ENCODE measurements at places on chromosomes 1 and 21.

DNA sequence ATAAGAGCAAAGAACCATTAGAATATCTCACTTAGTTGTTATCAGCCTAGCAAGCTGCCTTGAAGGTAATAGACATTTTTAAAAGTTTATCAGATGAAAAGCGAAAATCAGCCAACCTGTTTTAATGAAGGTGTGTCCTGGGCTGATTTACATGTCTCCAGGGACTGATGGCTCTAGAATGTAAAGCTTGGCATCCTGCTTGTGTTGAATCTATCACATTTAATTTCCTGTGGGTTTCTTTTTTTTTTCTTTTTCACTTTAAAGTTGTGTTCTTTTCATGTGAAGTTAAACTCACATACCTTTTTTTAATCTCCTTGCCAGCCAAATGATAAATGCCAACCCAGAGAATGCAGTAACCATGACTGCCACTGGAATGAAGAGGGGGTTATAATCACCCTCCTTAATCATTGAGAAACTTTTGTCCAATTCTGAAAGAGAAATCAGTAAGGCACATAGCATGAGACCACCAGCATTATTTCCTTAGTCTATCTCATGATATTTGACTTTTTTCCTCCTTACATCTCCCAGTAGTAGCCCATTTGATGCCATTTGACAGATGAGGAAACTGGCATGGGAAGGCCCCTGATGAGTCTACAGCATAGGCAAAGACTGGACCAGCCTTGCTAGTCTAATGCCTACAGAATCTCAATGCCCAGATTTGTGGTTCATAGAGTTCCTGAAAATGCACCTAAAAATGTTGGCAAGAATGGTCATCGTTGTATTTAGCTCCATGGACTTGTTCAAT is 10.0 kb downstream of the SELL start:
- DNase-seq = no peak

GRCh38 chr1:93804412-93804811 is 74.6 kb downstream of the DNTTIP2 start:
- no peak for DNase-seq

- DNase-seq = no peak
Observed at GRCh38 chr21:33666153-33666552, 23.9 kb downstream of the ITSN1 start.

GRCh38 chr1:209884665-209885117 is 53.3 kb upstream of the SYT14 start:
- DNase-seq = no peak

- no peak for DNase-seq
Observed at GRCh38 chr1:200753650-200754198, 15.0 kb downstream of the CAMSAP2 start.

- DNase-seq = no peak
Observed at GRCh38 chr1:185042737-185043136, 2.6 kb upstream of the RNF2 start.

DNA sequence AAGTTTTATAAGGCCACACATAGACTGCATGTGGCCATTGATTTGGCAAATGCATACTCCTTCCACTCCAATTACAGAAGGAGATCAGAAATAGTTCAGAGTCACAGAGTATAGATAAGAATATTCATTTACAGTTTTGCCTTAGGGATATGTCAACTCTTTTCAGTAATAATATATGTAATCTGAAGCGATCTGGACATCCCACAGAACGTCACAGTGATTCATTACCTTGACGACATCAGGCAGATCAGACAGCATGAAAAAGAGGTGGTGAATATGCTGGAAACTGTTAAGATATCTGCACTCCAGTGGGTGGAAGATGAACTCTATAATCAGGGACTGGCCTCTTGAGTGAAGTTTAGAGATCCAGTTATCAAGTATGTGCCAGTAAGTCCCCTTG is 240.4 kb downstream of the DPYD start:
- DNase-seq = no peak

- DNase-seq = no peak
Observed at GRCh38 chr1:226730836-226731235, 8.2 kb downstream of the ITPKB start.

DNA sequence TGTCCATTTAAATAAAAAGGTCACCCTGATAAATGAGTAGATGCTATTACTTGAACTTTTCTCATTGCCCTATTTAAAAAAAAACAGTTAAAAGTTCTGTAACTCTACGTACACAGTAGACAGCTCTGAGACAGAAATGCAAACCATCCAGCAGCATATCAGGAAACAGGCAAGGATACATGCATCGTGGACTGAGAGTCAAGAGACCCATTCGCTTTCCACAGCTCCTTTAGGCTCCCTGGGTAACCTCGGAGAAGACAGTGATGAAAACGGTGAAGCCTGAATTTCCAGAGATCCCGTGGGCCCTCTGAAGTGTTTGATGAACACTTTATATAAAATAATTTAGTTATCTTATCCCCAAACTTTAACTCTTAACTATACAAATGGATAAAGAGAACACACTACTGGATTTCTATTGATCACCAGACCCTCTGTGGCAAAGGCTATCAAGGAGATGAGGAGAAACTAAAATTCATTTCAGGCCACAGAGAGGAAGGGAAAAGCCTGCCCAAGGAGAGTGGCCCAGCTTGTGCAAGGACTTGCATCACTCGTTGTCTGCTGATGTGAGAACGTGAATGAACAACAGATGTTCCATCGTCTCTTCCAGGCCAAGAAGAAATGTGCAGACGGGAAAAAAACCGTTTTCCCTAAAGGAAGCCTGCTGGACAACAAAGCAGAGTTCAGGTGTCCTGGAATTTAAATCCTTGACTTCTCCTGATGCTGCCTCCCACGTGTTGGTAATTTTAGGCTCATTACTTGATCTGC is 131.0 kb downstream of the TGFBR3 start:
- DNase-seq = no peak

DNA sequence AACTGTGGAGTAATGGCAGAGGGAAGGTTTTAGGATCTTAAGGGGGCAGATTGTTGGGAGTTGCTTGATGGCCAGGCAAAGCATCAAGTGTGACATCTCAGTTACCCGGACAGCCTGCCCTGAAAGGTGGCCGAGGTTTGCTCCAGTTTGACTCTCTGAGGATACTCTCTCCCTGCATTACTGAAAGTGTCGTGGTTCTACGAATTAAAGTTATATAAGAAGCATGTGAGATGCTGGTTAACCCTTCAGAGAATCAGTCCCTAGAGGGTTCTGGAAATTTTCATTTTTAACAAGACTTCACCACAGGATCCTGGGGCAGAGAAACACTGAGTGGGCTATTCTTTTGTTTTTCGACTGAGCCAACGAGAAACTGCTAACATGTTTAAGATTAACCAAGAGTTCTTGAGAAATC is 689 bp upstream of the ZNF644 start:
- DNase-seq = no peak

- DNase-seq = no peak
Observed at GRCh38 chr1:89041119-89041641, 18.5 kb upstream of the GBP3 start.

GRCh38 chr1:103063921-103064320 is 44.4 kb downstream of the COL11A1 start:
- no peak for DNase-seq

GRCh38 chr1:58975888-58976287 is 192.0 kb upstream of the JUN start:
- DNase-seq = no peak

- no peak for DNase-seq
Observed at GRCh38 chr21:17915976-17916375, 96.8 kb upstream of the C21orf91 start.

DNA sequence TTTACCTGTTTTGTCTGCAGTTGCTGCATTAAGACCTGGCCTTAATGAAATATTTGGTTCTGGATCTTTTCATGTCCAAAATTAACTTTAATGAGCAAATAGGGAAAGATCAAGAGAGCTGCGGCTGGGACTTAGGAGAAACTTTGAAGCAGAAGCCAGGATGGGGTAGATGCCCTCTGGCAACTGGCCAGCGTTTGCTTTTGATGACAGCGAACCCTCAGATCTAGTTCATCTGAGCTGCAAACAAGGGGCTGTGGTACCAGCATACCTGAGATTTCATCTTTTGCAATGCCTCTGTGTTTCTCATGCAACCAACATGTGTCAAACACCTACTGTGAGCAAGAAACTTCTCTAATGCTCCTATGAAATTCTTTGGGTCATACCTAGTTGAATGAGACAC is 13.0 kb upstream of the TEDDM1 start:
- DNase-seq = no peak

- no peak for DNase-seq
Observed at GRCh38 chr1:203507759-203508158, 13.8 kb downstream of the OPTC start.

- DNase-seq = no peak
Observed at GRCh38 chr1:58180537-58180936, 366.0 kb downstream of the OMA1 start.

All from kidney (tissue), 22 donors.